ENCODE measurements at places on chromosomes 1 and 21.

DNA sequence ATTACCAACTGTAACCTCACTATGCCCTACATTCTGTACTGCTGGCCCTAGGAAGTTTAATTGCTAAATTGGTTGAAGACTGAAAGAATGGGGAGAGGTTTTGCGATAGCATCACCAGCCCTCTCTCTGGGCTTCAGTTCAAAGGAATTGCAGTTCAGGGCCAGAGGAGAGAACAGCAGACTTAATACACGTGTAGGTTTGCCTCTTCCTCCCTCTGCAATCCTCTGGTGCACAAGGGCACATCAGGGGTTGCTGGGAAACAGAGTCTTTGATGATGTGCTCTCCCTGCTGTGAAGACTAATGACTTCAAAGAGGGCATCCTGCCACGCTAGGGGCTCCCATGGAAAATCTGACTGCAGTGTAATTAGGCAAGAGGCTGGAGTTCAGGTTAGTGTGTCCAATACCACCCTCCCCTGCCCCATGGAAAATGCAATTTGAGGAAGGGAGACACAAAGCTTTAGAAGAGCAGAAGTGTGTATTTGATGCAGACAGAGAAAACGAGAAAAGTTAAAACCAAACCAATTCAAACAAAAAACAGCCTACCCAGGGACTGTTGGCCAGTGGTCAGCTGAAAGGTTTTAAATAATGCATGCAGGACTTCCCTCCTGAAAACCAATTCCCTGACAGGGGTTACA lies 167.9 kb downstream of the ASTN1 start:
- peak; percentile 79 for DNase-seq

DNA sequence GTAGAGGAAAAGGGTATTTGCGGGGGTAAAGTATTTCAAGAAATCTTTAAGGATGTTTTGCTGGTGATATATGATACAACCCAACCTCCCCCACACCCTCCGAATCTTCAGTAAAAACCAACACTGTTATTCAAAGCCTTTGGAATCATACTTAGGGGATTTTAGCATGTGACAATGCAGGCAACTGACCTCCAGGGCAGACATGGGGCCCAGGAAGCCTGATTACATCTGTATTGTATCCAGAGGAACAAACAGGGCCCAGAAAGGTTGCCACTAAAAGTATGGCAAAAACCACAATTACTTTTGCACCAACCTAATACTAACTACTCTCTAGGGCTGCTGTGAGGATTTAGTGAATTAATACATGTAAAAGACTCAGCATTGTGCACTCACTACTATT lies 43.9 kb upstream of the CNN3 start:
- DNase-seq: no peak

DNA sequence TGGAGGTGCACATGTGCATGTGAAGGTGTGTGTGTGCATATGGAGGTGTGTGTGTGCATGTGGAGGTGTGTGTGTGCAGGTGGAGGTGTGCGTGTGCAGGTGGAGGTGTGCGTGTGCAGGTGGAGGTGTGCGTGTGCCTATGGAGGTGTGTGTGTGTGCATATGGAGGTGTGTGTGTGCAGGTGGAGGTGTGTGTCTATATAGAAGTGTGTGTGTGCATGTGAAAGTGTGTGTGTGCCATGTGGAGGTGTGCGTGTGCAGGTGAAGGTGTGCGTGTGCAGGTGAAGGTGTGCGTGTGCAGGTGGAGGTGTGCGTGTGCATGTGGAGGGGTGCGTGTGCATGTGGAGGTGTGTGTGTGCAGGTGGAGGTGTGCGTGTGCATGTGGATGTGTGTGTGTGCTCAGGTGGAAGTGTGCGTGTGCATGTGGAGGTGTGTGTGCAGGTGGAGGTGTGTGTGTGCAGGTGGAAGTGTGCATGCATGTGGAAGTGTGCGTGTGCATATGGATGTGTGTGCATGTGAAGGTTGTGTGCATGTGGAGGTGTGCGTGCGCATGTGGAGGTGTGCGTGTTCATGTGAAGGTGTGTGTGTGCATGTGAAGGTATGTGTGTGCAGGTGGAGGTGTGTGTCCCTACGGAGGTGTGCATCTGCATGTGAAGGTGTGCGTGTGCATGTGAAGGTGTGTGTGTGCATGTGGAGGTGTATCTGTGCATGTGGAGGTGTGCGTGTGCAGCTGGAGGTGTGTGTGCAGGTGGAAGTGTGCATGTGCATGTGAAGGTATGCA lies 13.5 kb downstream of the C1orf74 start:
- no peak for DNase-seq

DNA sequence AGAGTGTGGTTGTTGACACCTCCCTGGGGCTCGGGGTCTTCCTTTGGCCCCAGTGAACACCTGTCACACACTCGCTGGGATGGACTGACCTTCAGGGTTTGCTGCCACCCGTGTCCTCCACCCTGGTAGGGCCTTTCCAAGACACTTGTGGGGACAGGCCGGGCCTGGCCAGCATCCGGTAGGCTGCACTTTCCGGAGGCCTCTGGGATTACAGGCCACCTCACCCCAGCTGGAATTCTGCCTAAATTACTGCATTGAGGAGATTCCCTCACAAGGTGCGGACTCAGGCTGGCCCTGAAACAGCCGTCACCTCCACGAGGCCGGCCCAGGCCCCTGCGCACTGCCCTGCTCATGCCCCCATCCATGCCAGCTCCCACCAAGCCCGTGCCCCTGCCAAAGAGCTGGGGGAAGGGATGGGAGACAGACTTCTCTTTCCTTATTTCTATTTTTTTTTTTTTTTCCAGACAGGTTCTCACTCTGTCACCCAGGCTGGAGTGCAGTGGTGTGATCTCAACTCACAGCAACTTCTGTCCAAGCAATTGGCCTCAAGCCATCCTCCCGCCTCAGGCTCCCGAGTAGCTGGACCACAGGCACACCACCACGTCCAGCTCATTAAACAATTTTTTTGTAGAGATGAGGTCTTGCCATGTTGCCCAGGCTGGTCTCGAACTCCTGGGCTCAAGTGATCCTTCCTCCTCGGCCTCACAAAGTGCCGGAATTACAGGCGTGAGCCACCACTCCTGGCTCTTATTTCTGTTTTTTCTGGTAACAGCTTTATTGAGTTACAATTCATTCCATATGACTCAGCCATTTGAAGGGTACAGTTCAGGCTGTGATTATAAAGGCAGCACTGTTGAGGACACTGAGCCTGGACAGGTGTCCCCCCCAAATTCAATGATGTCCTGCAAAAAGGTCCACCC lies 11.3 kb downstream of the CSTB start:
- no peak for DNase-seq

- DNase-seq: no peak
Measured at GRCh38 chr1:17141441-17142197, 22.4 kb upstream of the PADI2 start.
